ENCODE measurements at places on chromosomes 1 and 21.

GRCh38 chr1:85576266-85576641 lies 4.3 kb upstream of the CCN1 start:
- no peak for DNase-seq

- no peak for DNase-seq
Measured at GRCh38 chr1:167713330-167714081, 8.3 kb upstream of the MPZL1 start.

GRCh38 chr1:246528933-246529731 lies 22.1 kb upstream of the SMYD3 start:
- DNase-seq: no peak

DNA sequence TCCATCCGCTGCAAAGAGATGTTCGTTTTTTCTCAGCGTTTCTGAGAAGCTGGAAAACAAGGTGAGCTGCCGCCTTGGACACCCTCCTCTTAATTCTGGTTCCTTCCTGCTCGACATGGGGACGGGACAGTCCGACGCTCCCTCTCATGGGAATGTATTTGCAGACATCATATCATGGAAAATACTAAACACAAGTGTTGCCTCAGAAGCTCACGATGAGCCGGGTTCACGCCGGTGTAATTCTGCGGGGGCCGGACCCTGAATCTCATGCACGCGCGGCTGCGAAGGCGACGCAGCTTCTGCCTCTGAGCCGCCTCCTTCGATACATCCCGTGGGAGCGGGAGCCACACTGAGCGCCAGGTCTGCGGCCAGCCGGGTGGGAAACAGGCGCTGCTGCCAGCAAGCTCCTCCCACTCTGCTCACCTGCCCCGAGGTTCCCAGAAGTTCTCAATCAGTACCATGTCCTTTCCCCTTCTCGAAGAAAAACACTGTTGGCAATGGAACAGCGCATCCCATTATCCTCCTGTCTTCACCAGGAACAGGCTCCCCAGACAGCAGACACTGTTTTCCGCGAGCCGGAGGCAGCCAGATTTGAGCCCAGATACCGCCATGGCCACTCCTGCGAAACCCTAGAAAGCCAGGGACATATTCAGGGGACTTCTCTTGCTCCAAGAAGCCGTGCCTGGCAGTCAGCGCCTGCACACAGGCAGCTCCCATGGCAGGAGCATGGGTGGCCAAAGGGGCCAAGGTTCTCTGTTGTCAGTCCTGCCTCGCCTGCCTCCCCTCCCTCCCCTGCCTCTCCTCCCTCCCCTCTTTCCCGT lies 98.0 kb downstream of the WDR4 start:
- DNase-seq: no peak

DNA sequence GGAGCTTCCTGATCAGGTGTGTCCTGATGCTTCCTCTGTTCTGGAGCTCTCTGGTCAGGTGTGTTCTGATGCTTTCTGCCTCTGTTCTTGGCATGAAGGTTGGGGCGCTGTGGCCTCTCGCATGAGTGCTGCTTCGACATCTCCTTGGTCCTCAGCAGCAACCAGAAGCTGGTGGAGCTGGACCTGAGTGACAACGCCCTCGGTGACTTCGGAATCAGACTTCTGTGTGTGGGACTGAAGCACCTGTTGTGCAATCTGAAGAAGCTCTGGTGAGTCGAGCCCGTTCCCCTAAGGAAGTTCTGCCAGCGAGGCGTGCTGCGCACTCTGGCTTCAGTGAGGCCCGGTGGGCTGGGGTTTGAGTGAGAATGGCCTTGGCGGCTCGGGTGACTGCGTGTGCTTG lies 18.0 kb downstream of the NLRP3 start:
- no peak for DNase-seq
